ENCODE measurements at places on chromosomes 7 and 10.

DNA sequence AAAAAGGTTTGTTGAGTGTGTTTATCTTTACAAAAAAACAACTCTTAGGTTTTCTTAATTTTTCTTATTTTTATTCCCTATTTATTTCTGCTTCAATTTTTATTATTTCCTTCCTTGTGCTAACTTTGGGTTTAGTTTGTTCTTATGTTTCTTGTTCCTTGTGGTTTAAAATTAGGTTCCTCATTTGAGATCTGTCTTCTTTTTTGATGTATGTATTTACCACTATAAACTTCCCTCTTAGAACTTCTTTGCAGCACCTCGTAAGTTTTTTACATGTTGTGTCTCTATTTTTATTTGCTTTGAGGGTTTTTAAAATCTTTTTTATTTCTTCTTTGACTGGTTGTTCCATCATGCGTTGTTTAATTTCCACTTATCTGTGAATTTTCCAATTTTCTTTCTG lies 1217.1 kb upstream of the CELF2 start:
- no peak for DNase-seq

GRCh38 chr10:118590334-118590733 lies 5.1 kb downstream of the PRLHR start:
- DNase-seq: no peak

GRCh38 chr7:142880876-142881505 lies 4.6 kb downstream of the TRPV6 start:
- peak; percentile 1 for DNase-seq

GRCh38 chr10:100371482-100372027 lies 24.5 kb downstream of the SCD start:
- DNase-seq: no peak

DNA sequence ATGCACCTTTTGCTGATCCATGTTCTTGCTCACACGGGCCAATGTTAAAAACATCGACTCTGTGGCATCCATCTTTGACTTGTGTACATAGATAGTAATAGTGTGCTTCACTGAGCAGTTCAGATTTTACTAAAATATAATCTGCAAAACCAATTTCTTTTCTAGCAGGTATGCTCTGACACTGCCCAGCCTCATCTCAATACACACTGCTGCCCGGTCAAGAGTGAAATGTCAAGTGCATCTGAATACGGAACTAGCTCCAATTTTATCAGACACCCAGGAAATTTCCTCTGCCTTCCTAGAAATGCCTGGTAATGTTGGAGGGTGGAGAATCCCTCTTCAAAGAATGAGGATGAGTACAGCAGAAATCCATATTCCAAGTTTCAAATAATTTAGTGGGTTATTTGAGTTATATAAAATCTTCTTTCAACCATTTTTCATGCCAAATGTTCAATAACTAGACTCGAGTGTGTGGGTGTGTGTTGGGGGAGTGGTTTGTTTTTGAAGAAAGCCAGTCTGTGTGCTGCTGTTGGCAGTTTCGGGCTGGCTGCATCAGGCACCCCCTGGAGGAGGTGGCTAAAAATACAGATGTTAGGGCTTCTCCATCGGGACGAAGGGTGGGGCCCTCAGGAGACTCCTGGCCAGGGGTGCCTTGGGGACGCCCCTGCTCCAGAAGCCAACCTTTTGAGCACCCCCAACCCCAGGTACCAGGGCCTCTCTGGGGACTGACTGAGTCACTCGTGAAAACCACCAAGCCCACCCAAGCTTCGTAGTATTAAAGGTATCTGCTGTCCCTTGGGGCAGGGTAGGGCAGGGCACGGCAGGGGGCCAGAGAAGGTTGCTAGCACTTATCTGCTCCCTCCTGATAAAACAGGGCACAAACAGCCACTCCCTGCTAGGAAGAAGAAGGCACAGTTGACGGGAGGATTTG lies 15.4 kb downstream of the CTBP2 start:
- peak; percentile 57 for DNase-seq

DNA sequence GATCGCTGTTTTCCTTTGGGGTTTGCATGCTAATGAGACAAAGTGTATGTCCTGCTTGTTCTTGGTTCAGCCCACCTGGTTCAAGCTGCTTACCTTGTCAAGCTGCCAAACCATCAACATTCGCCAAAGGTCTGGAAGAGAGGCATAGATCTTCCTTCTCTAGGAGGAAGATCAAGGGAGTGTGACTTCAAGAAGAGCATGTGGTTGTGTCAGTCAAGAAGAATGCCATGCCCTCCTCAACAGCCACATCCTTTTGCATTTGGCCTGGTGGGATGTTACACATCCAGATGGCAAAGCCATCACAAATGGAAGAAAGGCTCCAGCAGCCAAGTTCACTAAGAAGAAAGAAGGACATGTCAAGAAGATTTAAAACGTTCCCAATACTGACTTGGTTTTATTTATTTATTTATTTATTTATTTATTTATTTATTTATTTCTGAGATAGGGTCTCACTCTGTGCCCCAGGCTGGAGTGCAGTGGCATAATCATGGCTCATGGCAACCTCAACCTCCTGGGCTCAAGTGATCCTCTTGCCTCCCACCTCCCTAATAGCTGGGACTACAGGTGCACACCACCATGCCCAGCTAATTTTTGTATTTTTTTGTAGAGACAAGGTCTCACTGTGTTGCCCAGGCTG lies 5.1 kb upstream of the PIP4K2A start:
- DNase-seq: no peak

DNA sequence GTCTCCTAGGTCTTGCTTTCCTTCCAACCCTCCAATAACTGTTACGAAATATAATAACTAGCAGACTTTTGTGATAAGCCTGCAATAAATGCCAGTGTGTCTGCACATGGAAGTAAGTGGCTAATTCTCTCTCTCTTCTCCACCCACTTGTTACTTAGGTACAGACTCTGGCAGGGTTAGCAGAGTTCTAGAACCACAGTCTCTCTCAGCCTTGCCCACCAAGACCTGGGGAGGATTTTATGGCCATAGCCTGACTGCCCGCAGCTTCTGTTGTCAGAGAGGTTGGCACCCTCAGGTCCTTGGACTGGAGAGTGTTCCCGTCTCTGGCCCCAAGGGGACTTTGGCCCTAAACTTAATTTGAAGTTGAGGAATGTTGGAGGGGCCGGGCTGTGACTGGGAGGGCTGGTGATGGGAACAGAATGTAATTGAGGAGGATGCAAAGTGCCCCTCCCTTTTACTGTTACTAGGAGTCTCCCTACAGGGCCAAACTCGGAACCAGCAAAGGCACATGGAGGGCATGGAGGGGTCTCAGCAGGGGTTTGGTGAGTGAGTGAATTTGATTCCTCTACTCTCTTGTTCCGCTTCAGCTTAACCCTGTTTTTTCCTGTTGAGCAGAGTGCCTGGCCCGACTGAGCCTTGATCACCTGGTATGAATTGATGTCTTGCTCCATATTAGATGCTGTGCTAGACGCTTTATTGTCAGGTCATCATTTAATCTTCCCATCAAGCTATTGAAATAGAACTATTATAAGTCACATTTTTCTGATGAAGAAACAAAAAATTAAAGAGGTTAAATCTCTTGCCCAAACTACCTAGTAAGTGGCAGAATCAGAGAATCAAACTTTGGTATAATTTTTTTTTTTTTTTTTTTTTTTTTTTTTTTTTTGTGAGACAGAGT lies 37.0 kb upstream of the LCOR start:
- no peak for DNase-seq

DNA sequence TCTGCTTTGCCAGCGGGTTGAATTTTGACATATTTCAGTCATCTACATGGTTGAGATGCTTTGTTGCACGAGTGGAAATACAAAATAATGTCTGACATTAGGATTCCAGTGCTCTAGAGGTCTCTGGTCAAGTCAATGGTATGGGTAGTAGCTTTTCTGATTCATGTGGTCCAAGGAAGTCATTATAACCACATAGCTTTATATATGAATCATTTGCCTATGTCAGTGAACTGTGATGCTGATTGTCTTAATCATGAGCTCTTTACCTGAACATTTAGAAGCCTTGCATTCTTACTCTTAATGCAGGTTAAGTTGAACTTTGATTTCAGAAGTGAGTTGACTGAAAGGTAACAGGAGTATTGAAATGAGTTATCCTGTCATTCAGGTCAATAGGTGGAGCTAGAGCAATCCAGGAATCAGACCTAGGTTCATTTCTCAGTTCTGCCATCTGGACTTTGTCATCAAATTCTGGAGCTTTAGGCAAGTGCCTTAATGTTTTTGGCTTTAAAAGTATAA lies 3.3 kb downstream of the MAPK8 start:
- DNase-seq: peak; percentile 64

- DNase-seq: no peak
Observed at GRCh38 chr7:80921130-80921529, 2.3 kb upstream of the SEMA3C start.

DNA sequence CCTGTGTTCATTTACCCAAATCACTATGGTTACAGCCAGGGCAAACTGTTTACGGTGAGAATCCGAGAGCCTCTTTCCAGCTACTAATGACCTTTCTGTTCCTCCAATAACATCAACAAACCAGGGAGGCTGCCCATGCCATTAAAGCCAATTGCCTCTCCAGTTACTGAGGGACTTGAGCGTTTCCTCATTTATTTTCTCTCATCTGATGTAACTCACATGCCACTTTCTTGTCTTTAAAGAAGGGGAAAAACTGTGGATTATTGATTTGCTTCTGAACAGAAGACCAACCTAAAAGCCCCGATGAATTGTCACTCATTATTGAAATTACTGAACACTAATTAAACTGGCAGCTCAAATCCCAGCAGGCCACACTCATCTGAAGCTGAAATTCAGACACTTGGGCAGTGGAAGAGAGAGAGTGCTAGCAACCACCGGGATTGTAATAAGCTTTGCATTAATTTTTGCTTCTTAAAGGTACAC lies 595.8 kb upstream of the MKI67 start:
- DNase-seq: no peak

- DNase-seq: peak; percentile 77
Observed at GRCh38 chr10:86931872-86932271, 25.5 kb downstream of the MMRN2 start.

DNA sequence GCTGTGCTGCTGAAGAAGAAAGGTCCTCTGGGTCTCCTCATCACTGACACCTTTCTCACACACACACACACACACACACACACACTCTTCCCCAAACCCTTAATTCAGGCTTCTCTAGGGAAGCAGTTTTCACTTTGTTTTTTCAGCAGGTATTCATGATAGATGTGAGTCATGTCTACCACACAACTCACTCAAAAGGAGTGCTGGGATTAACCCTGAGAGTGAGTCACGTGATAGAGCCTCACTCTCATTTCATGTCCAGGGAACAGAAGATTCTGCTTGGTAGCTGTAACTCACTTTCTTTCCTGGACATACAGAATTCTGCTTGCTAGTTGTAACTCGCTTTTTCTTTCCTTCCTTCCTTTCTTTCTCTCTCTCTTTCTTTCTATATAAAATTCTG lies 45.4 kb downstream of the VIM start:
- peak; percentile 80 for DNase-seq

GRCh38 chr7:148521271-148521670 lies 69.3 kb upstream of the C7orf33 start:
- DNase-seq: no peak

GRCh38 chr10:132697578-132698200 lies 88.3 kb downstream of the NKX6-2 start:
- DNase-seq: peak; percentile 6

GRCh38 chr7:84904561-84904960 lies 282.3 kb downstream of the SEMA3D start:
- no peak for DNase-seq

GRCh38 chr7:70696201-70696754 lies 435.7 kb upstream of the GALNT17 start:
- peak; percentile 52 for DNase-seq

- DNase-seq: no peak
Observed at GRCh38 chr10:109474812-109475211, 448.5 kb downstream of the XPNPEP1 start.

DNA sequence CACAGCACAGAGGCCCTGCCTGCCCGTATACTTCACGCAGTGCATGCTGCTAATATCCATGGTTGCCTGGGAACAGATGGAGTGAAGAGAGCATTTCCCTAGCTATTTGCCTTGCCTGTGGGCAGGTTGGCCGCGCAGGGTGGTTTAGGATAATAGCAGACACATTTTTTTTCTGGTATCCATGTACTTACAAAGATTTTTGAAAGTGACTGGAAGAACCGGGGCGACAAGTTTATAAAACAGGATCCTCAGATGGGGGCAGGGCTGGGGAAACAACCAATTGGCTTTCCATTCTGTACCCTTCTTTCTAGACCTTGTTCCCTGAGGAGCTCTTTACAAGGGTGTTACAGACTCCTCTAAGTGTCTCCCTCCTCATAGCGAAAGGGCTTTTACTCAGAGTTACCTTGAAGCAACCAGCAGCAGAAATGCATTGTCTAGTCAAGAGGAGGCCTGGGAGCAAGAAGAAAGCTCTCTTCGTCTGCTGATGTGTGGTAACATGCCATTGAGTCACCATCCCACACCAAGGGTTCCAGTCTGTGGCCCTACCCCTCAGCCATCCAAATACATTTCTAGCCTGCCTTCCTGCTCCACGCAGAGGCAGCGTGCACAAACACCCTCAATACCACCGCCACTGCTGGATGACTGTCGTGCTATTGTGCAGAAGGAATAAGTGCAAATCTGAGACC lies 31.5 kb downstream of the MTURN start:
- no peak for DNase-seq

DNA sequence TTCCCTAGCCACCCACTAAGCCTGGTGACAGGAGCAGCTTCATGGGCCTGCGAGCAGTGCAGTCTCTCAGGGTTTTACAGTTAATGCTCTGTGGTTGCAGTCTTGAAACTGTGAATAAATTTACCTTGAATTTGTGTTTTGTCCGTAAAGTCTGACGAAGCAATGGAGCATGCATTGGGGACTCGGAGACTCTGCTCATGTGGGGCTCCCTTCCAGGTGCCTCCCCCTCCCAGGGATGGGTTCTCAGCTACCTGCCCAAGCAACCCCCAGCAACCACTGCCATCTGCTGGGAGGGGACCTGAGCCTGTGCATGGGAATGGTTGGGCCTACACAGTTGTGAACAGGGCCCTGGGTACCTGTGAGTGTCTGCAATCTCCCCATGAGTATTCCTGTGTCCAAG lies 36.3 kb upstream of the IKZF1 start:
- DNase-seq: no peak

GRCh38 chr7:50145801-50146338 lies 52.8 kb upstream of the ZPBP start:
- DNase-seq: no peak

GRCh38 chr7:52163311-52163710 lies 846.7 kb upstream of the COBL start:
- DNase-seq: no peak

GRCh38 chr7:148060724-148061123 lies 529.8 kb upstream of the C7orf33 start:
- DNase-seq: no peak

DNA sequence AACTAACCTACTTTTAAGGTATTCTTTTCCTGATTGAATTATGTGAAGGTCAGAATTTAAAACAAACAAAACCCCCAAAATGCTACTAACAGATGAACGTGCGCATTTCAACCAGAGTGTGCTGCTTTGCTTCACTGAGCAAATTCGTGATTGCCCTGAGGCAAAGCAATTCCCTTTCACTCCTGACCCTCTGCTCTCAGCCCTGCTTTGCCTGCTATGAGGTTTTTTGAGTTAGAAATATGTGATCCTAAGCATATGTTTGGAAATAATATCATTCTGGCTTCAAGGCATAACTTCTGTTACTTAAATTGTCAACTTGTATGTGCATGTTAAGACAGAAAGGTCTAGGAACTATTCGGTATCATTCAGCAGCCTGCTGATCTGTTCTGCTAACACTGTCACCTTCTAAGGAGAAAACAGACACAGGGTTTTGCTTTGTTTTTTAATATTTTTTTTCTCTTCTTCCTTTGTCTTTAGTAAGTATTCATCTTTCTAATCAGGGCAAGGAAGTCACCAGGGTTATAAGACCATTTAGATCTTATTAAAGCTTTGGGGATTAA lies 124.2 kb downstream of the GNAT3 start:
- no peak for DNase-seq

All from IMR-90 (cell line).